ENCODE measurements at places on chromosomes 16 and 17.

GRCh38 chr17:8387914-8388651, 5.1 kb upstream of the RPL26 start:
- no peak for DNase-seq

DNA sequence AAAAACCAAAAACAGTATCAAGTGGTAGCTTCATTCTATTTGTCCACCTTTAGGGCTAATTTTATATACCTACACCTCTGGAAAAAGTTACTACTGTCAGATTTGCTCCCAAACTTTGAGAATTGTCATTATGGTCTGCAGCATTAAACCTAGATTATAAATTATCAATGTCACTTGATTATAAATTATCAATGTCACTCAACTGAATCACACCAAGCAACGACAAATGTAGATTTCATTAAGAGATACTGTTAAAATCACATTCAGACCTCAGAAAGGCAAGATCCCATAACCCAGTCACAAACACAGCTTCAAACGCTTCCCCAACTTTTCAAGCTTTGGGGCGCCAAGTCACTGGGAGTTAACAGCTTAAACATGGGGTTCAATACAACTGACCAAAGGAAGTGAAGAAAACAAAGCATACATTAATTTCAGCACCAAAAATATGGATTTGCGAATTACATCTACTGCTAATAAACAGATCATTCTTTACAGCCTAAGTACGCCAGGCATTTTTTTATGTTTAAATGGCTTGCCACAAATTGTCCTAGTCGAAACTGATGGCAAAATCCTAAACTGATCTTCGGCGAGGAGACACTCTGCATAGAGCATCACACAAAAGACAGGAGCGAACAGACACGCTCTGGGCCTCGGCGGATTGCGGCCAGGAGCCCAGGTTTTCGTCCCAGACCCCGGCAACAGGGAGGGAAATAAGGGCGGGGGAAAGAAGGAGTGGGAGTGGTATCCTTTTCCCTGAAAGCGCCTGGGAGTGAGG, 981 bp downstream of the GLG1 start:
- DNase-seq: no peak

GRCh38 chr17:19346351-19347255, 15.9 kb downstream of the B9D1 start:
- DNase-seq: no peak

DNA sequence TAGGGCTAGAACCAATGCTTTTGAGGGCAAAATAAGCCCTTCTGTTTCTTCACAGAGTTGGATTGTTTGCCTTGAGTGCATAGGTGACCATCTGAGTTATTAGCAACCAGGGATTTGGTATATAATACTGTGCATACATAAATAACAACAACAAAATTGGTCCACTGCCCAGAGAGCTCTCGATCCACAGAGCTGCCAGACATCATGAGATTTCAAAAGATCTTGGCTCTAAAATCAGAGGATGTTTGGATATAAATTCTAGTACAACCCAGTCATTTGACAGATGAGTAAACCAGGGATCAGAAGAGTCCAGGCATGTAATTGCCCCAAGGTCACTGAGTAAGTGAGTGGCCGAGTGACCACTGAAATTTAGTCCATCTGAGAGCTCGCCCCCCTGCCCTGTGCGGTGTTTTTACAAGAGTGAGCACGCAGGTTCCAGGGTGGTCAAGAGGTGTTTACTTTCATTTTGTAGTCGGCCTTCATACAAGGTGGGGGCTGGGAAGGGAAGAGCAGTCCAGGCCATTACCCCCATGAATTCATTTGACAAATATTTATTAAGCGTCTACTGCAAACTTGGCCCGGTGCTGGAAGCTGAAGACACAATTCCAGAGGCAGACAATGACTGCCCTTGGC, 1.8 kb upstream of the MT2A start:
- DNase-seq: no peak

- no peak for DNase-seq
Observed at GRCh38 chr17:58970609-58971450, 135.8 kb downstream of the TRIM37 start.

- DNase-seq: no peak
Observed at GRCh38 chr17:20896153-20896649, 146.6 kb downstream of the USP22 start.

GRCh38 chr16:64702415-64702814, 419.4 kb downstream of the CDH11 start:
- DNase-seq: no peak

DNA sequence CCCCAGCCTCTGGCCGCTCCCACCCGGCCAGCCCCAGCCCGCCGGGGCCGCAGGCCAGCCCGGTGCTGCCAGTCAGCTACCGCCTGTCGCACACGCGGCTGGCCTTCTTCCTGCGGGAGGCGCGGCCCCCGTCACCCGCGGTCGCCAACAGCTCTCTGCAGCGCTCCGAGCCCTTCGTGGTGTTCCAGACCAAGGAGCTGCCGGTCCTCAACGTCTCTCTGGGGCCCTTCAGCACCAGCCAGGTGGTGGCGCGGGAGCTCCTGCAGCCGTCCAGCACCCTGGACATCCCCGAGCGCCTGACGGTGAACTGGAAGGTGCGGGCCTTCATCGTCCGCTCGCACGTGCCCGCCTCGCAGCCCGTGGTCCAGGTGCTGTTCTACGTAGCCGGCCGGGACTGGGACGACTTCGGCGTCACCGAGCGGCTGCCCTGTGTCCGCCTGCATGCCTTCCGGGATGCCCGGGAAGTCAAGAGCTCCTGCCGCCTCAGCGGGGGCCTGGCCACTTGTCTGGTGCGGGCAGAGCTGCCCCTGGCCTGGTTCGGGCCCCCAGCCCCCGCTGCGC, 46.8 kb downstream of the TMEM132E start:
- DNase-seq: no peak

GRCh38 chr16:11635113-11635652, 33.1 kb upstream of the SNN start:
- no peak for DNase-seq

DNA sequence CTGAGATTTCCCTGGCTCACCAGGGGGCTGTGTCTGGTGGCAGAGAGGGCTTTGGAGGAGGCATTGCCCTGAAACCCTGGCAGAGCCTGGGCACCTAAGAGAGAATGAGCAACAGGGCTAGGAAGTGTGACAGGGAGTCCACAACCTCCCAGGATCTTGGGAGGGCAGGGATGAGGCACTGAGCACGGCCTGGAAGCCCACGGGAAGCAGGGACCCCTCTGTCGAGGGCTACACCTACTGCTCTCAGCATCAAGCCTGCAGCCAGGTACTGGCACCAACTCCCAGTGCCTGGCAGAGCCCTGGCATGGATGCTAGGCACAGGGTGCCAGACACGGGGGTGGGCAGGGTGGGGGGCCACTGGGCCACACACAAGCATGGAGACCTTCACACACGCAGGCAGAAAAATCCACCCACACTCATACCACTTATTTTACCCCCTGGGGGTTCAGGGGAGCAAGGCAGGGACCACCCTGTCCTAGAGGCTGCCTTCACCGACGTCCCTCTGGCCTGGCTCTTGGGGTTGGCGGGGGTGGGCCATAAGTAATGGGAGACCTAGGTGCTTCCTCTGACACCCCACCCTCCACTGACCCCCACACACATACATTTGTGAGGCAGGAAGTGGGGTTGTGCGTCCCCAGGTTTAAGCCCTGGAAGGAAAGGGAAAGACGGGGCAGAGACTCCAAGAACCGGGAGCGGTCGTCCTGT, 970 bp upstream of the HSD11B2 start:
- no peak for DNase-seq

- DNase-seq: no peak
Observed at GRCh38 chr17:18167421-18167820, 16.2 kb upstream of the ALKBH5 start.

GRCh38 chr16:12435730-12436129, 368.0 kb downstream of the CPPED1 start:
- no peak for DNase-seq

GRCh38 chr16:66064801-66065530, 301.5 kb upstream of the CDH5 start:
- DNase-seq: no peak

GRCh38 chr17:40909755-40910154, 24.7 kb upstream of the KRT20 start:
- DNase-seq: no peak

- no peak for DNase-seq
Observed at GRCh38 chr16:9392956-9393355, 301.5 kb downstream of the HAPSTR1 start.

DNA sequence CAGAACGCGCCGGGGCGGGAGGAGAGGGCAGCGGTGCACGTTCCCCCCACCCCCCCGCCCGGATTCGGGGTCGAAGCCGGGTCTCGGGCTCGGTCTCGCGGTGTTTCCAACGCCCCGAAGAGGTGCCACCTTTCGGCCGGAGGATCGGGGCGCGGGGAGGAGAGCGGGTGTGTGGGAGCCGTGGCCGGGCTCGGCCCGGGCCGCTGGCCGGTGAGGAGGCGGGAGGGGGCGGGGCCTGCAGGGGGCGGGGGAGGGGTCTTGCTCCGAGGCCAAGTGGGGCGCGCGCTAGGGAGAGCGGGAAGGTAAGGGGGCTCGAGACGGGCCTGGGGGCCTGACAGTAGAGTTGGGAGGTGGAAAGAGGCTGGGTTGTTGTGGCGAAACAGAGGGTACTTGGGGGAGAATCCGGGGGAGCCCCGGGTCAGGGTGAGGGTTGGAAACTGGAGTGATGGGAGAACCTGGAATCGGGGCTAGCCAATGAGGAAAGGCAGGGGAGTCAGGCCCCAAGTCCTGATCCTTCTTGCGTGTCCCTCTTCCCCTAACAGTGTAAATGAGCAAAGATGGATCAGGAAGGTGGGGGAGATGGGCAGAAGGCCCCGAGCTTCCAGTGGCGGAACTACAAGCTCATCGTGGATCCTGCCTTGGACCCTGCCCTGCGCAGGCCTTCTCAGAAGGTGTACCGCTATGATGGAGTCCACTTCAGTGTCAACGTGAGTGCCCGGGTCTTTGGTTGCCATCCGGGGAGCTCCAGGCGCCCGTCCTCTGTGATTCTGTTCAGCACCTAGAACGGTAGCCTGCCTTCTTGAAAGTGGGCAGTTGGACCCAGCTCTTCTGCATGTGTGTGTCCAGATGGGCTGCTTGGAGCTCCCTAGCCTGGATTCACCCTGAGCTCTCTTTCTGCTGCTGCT, 873 bp downstream of the SETD1A start:
- no peak for DNase-seq

- no peak for DNase-seq
Observed at GRCh38 chr17:28370035-28370743, at the start of gene VTN. TSS of gene VTN (minus strand) at chr17:28370307. CDS start at chr17:28370203, 104 bp downstream.
